ENCODE measurements at places on chromosomes 4 and X.

DNA sequence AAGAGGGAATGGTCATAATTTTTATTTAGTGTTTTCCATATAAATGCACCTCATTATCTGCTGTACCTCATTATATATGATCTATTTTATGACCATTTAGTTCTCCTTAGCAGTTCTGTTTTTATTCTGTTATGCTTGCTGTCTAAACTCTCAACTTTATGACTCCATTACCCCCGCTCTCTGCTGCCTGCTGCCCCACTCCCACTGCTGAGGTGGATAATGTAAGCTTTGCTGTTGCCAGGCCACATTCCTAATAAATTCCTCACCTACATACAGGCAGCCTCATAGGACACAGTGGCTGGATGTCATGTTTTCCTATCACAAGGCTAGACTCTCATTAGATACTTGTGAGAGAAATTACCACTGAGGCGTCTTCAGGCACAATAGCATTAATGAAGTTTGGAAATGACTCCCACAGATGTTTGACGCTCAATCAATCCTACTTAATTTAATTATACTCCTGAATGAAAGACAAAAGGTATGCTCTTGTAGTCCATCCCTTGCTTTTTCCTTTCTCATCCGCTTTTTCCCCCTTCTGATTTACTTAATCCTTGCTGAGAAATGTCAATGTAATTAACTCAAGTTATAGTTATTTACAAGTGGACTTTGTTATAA is 497.5 kb upstream of the IGFBP7 start:
- DNase-seq = no peak

GRCh38 chr4:76562161-76562560 is 127.1 kb downstream of the SHROOM3 start:
- no peak for DNase-seq

GRCh38 chr4:168480931-168481611 is 779 bp upstream of the DDX60L start:
- DNase-seq = no peak

- no peak for DNase-seq
Measured at GRCh38 chr4:91268913-91269312, 1034.9 kb upstream of the GRID2 start.

GRCh38 chr4:22678940-22679854 is 13.5 kb upstream of the GBA3 start:
- no peak for DNase-seq

DNA sequence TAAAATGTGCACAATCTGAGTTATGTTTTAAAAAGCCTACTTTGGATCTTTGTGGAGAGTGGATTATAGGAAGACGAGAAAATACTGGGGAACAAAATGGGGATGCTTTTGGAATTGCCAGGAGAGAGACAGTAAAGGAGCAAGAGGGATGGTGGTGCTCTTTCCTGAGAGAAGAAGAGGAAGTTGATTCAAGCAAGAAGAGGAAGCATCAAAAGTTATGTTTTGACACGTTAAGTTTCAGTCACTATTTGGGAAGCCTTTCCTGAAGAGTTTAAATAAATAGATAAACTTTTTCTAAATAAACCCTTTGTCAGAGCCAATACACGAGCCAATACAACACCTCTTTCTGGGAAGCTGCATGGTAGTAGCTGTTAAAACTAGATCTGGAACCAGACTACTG is 394.1 kb downstream of the GALNTL6 start:
- no peak for DNase-seq

Data from stimulated activated CD8-positive, alpha-beta memory T cell treated with anti-CD3 and anti-CD28 coated beads, Interleukin-15, amount 100 ng/mL, for 24 hours (primary cell).